Stimulated activated CD4-positive, alpha-beta T cell treated with anti-CD3 and anti-CD28 coated beads, TNF-alpha, amount 100 ng/mL, for 1 hour (primary cell): ENCODE measurements at places on chromosomes 5 and 9.

- DNase-seq = no peak
These were observed 3.2 kb upstream of the RAI14 start for GRCh38 chr5:34652914-34653313.

DNA sequence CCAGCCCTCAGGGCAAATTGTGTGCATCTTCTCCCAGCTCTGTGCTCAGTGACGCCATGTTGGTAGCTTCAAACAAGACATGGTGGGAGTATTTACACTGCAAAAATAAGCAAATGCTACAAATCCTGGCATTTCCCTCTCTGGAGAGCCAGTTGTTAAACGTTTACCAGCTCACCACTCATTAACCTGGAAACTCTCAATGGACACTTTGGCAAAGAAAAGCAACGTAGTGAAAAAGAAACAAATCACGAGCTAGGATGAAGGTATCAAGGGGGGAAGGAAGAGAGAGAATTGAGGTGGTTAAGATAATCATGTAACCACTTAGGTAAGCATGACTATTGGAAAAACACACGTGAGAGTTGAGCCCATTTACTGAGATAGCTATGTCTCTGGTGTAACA lies 72.5 kb downstream of the MRPS30 start:
- DNase-seq = no peak

GRCh38 chr9:94956731-94957130 lies 230.2 kb downstream of the AOPEP start:
- DNase-seq = no peak

GRCh38 chr9:133356391-133357091 lies at the start of the genes SURF1 and SURF2:
TSS of gene SURF1 (minus strand) at chr9:133356487. CDS start at chr9:133356453, 34 bp downstream.
TSS of gene SURF2 (plus strand) at chr9:133356550. CDS start at chr9:133356593, 43 bp downstream.
- peak; percentile 75 for DNase-seq

DNA sequence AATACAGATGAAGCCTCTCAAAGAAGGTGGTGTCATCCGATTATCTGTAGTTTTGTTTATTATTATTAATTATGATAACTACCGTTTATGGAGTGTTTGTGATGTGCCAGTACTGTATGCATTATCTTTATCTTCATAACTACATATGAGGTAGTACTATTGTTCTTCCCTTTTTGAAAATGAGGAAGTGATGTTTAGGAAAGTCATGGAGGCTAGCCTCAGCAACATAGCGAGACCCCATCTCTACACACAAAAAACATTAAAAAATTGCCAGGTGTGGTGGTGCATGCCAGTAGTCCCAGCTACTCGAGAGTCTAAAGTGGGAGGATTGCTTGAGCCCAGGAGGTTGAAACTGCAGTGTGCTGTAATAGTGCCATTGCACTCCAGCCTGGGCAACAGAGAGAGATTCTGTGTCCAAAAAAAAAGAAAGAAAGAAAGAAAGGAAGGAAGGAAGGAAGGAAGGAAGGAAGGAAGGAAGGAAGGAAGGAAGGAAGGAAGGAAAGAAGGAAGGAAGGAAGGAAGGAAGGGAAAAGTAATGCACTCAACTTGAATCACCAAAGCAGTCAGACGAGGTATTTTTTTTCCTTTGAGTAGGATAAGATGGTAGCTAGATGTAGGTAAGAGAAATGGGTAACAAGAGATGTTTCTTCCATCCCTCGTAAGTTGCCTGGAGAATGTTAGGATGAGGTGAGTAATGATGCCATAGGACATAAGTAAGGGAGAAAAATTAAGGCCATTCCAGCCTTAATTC lies 47.8 kb downstream of the PAM start:
- no peak for DNase-seq

DNA sequence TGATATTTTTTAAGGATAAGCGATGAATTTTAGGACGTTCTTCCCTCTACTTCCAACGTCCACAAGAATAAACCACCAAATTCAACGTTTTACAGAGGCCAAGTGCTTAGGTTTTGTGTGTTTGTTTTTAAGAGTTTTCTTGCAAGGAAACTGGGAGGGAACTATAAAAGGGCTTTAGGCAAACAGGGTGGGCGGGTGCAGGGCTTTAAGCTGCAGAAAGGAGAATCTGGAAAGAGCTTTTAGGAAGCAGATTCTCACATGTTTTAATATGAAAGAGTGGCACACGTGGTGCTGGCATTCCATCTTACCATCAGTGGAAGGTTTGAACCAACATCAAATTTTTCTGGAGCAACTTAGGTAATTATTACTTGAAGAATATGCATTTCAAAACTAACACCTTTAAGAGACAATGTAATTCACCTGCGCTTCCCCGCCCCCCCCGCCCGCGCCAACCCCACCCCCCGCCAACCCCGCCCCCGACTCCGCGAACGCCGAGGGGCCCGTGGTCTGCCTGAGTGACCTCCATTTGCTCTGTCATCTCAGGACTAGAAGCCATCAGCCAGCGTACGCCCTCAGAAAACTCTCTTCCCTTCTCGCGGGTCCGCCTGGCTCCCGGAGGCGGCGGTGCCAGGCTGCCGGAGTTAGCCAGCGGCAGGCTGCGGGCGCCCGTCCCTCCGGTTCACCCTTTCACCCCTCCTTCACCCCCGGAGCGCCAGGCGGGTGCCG lies 911 bp upstream of the PIK3R1 start:
- no peak for DNase-seq

- no peak for DNase-seq
These were observed 9.6 kb upstream of the CEP72 start for GRCh38 chr5:602466-603035.

DNA sequence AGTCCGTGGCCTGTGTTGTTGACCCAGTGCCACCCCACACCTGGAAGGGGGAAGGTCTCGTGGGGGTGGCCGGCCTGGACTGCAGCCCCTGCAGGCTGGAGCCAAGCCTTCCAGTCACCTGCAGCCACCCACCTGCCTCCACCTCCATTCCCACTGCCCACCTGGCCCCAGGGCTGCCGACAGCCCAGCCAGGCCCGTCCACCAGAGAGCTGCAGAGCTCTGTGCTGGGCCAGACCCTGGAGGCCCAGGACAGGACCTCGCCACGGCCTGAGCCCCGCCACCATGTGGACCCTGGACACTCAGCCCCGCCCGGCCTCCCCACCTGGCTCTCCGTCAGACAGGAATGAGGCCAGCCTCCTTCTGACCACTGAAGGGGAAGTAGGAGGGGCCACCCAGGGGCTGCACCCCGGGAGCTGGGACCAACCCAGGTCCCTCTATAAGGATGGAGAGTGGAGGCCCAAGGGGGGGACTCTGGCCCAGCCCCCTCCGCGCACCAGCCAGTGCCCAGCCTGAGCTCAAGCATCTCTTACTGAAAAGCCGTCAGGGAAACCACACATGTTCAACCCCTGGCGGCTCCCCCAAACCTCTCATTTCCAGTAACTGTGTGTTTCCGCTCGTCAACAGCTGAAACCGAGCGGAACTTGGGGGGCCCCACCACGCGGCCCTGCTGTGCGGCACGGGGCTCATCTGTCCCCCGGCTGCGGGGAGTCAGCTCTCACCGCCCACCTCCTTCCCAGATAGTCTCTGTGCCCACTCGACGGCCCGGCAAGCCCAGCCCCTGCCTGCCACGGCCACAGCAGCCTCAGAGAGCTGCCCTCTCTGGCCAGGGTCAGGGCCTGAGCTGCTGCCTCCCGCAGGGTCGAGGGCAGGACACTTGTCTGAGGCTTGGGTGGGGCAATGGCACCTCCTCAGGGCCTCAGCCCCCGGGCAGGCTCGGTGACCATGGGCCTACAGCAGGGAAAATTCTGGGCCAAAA lies 12.8 kb downstream of the NOTCH1 start:
- DNase-seq = peak; percentile 36

DNA sequence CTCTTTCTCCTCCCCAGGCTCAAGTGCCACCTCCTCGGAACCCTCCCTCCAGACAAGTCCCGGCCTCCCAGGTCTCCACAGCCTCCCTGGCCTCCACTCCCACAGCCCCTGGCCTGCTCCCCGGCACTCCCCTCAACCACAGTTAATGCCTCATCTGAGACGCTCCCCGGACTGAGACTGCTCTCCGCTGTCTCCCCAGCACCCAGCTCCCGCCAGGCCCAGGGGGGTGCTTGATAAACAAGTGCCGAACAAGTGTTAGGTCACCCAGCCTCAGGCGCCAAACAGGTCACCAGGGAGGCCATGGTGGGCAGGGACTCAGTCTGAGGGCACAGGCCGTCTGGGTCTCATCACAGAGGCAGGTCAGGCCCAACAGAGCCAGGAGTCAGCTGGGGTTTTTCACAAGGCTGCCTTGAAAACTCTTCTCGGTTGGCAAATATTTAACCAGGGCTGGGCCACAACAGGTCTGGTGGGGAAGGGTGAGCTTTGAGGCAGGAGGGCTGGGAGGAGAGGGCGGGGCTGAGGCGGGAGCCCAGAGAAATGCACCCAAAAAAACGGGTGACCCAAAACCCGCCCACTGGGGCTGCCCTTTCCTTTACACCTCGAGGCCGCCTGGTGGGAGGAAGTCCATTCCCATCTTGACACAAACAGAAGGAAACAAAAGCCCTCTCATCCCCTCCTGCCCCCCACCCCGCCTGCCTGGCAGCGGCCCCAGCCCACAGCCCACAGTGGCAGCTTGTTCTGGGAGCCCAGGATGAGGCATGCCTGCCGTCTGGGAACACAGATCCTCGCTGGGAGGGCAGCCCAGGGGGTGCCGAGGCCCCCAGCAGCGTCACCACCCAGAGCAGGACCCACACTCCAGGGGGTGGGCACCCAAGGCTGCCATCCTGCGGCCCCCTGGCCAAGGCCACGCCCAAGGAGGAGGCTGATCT lies 66.6 kb upstream of the STXBP1 start:
- DNase-seq = no peak

DNA sequence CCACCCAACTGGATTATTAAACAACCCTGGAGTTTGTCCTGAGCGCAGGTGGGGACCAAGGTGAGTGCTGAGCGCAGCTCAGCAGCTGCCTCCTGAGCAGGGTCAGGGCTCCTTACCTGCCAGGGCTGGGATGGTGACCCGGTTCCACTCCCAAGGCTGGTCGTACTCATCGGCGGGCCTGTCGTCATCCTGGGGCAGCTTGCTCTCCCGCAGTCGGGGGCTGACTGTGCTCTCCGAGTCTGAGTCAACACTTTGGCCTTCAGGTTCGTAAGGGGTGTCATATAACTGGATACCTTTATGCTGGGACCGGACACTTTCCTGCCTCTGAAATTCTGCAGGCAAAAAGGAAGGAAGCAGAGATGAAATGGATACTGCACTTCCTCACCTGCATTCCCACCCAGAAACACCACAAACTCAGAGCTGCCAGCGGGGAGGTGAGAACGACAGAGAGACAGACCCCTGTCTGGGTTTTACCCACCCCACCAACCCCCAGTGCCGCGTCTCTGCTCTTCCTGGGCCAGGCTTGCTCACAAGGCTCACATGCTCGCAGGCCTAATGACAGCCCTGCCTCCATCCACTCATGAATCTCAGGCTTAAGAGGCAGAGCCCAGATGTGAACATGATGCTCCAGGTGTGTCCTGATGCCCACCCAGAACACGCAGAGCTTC lies 70.7 kb upstream of the SLC25A51 start:
- no peak for DNase-seq

DNA sequence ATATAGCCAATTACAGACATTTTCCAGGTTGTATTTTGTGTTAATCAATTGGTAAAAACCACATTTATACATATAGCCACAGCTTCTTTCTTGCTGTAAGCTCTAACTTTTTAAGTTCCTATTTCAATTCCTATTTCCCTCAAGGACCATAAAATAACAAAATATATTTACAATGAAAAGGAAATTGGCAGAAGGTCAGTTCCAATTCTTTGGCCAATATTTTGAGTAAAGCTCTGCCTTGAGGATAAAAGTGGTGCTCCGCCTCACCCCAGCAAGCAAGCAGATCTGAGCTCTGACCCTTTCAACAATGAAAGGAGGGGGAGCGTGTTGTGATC lies 203.4 kb upstream of the RASEF start:
- DNase-seq = no peak

DNA sequence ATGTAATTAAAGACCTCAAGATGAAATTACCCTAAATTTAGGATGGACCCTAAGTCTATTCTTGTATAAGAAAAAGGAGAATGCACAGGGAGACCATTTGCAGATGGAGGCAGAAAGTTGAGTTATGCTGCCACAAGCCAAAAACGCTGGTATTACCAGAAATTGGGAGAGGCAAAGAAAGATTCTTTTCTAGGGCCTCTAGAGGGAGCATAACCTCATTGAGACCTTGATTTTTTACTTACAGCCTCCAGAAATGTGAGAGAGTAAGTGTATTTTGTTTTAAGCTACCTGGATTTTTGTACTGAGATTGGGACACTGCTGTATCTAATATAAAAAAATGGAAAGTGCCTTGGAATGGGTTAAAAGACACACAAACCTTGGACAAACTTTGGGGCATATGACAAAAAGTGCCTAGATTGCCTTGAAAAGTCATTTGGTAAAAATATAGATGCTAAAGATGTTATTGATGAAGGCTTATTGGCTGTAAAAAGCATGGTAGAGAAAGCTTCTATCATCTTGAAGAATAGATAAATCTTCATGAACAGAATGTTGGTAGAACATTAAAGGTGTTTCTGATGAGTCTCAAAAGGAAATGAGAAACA lies 174.7 kb upstream of the PRDM9 start:
- no peak for DNase-seq

DNA sequence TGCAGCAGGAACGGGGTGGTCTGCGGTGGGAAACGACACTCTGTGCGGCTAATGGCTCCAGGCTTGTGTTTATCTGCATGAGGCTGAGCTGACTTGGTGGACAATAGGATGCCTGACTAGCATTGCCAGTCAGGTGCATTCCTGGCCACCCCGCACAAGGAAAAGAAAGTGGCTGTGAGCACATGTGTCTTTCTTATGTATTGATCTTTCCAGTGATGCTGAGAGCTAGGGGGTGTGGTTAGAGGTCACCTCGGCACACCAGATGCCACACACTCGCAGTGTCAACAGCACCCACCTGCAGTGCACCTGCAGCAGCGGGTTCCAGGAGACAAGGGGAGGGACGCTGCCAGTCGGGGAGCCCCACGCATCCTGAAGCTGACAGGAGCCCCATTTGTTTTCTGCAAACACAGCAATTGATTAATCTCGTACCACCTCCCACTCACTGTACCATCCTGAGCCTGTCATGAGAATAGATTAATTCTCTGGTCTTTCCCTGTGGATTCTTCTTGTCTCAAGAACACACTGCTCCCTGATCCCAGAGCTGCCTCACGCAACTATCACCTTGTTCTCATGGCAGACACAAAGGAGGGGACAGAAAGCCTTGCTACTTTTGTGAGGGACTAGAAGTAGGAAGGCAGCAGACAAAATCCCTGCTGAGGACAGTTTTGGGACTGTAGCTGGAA lies 251.7 kb upstream of the WWC1 start:
- DNase-seq = no peak

- no peak for DNase-seq
These were observed 90.1 kb downstream of the ARHGAP26 start for GRCh38 chr5:142860270-142860669.

- DNase-seq = no peak
These were observed 13.6 kb upstream of the REEP5 start for GRCh38 chr5:112935675-112936074.

- DNase-seq = no peak
These were observed 472.3 kb downstream of the HINT1 start for GRCh38 chr5:130692770-130693169.

DNA sequence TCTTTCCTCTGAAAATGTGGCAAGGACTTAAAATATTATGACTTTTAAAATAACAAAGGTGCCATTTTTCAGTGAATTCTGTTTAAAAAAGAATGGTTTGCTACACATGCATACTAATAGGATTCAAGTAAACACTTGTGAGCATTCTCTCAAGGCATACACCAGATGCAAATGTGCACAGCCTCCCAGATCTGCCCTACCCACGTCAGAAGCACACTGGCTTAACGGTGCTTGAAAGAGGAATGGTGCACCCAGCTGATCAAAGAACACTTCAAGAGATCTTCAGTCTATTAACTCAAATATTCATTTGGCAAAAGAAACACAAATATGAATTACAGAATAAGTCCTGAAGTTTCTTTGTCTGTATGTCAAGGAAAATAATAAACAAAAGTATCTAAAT lies 15.8 kb downstream of the GABRB2 start:
- no peak for DNase-seq
